ENCODE measurements at places on chromosomes 6 and 20.

DNA sequence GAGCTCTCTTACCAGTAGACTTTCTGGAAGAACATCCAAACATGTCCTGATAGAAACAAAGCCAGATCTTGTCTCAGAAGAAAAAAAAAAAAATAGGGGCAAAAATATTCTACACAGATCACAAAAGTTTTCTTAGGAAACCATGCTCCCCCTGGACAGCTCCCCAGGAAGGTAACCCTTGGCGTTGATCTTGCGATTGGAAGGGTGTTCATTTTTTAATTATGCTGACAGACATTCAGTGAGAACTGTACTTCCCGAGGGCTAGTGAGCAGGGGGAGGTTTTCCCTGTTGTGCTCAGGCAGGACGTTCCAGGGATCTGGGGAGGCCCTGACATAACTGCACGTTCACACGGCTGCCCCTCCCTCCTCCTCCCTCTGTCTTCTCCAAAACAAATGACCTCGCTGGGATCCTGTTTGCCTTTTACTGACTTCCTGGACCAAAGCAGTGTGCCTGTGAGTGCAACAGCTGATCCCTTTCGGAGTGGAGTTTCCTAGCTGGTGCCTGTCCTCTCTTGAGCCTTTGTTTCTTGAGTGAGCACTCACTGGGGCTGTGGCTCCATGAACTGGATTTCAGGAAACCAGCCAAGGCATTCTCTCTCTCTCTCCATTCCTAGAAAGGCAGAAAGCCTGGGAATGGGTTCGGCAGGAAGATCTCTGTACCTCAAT is 46.7 kb downstream of the MARCKS start:
- H3K27ac ChIP-seq = no peak overlapping the region
- no peak overlapping the region for H3K4me3 ChIP-seq
- no peaks in the 10 kb centered on the region for H3K4me1 ChIP-seq
- H3K27me3 ChIP-seq = no peaks in the 10 kb centered on the region

DNA sequence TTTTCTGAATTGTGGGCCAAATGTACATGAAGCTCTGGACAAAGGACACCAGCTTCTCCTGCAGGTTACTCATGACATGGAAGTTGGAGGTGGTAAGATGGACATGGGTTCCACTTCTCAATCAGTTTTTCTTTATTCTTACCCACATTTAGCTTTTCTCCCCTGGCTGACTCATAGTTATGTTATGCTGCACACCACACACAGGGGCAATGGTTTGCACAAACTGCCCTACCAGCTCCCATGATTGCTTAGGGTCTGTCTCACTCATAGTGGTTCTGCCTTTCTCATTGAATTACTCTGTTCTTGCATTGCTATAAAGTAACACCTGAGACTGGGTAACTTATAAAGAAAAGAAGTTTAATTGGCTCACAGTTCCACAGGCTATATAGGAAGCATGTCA is 4.5 kb upstream of the CD109 start:
- no peaks in the 10 kb centered on the region for H3K36me3 ChIP-seq
- no peaks in the 10 kb centered on the region for H3K27me3 ChIP-seq
- no peak for DNase-seq
- no peak overlapping the region for H3K4me3 ChIP-seq

DNA sequence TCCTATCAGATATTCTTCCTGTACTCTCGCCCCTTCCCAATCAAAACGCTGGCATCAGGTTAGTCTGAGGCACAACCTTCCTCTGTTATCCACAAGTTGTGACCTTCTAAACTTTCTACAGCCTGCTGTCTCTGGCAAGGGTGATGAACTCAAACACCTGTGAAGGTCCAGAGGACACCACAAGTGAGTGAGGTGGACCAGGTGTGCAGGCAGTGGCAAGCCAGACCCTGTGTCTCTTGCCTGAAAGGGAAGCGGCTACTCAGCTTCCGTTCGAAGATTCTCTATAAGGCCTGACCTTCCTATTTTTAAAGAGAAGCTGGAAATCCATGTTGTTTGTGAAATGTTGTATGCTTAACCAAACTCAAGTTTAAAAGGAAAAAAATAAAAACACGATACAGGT is 36.8 kb downstream of the GCM1 start:
- H3K4me3 ChIP-seq = no peak overlapping the region
- no peaks in the 10 kb centered on the region for H3K4me1 ChIP-seq
- H3K27me3 ChIP-seq = no peaks in the 10 kb centered on the region

GRCh38 chr6:30061858-30062458 is 893 bp downstream of the POLR1H start:
- H3K36me3 ChIP-seq = no peaks in the 10 kb centered on the region
- H3K4me1 ChIP-seq = peaks cover 6% of the 10 kb centered on the region
- H3K27me3 ChIP-seq = no peaks in the 10 kb centered on the region
- DNase-seq = peak; percentile 12

DNA sequence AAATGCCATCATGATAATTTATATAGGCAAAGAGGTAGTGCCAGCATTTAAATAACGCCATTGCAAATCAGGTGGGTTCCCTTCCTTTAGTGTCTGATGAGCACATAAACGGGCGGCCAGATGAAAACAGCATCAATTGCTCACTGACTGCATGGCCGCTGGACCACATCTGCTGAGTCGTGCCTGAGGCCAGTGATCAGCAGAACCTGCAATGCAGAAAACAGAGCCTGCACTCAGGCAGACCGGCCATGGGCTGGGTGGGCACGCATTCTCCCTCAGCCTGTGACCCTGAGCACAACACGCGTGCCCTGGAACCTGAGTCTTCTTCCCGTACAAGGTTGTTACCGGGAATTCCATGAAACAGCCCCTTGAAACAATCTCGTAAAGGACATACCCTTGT is 144.0 kb upstream of the THBS2 start:
- H3K27ac ChIP-seq = no peak overlapping the region
- no peaks in the 10 kb centered on the region for H3K4me1 ChIP-seq
- no peaks in the 10 kb centered on the region for H3K36me3 ChIP-seq
- H3K27me3 ChIP-seq = no peaks in the 10 kb centered on the region
- DNase-seq = no peak

DNA sequence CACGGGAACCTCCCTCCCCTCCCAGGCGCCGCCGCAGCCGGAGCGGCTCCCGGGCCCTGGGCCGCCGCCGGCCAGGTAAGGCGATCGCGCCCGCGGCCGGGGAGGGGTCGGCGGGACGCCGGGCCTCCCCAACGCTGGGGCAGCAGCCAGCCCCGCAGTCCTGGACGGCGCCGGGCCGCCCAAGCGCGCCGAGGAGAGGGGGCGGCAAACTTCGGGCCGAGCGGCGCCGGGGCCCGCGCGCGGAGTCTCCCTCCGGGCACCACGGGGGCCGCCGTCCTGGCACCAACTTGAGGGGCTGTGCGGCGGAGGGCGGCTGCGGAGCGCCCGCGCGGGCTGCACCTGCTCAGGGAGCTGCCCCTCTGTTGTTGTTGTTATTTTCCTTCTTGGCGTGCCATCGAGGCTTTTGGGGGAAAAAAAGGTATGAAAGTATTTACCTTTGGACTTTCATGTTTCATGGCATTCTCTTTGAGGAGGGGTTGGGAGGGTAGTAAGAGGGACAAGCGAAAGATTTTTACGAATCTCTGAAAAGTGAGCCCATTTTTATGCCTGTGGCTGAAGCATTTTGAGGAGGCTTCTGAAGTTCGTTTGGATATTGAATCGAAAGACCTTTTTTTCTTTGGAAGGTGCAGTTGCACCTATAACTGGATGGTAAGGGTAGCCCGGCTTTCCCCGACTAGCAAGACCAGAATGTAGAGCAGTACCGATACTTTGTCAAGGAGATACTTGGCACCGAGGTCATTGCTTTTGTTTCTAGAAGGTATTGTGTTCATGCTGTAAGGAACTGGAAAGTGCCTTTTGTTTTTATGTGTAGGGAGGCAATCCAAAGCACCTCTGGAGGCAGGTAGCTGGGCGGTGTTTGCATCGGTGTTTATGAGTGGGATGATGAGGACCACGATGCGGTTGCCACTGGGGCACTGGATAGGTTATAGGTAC is at the start of gene RNF182:
Gene RNF182 (plus strand): TSS at position 4 of the 933 bp plus-strand sequence. CDS start 52,168 bp downstream, outside the sequence.
- H3K4me3 ChIP-seq = peak within 1 kb of the TSS; percentile 26
- peaks cover 6% of the 10 kb centered on the region for H3K4me1 ChIP-seq
- H3K27me3 ChIP-seq = peaks cover 4% of the 10 kb centered on the region
- no peaks in the 10 kb centered on the region for H3K36me3 ChIP-seq
- no peak for DNase-seq

- no peak overlapping the region for H3K4me3 ChIP-seq
- H3K4me1 ChIP-seq = no peaks in the 10 kb centered on the region
- no peak for DNase-seq
- no peak overlapping the region for H3K27ac ChIP-seq
- H3K36me3 ChIP-seq = no peaks in the 10 kb centered on the region
Observed at GRCh38 chr6:19289457-19289856, 547.7 kb upstream of the ID4 start.

DNA sequence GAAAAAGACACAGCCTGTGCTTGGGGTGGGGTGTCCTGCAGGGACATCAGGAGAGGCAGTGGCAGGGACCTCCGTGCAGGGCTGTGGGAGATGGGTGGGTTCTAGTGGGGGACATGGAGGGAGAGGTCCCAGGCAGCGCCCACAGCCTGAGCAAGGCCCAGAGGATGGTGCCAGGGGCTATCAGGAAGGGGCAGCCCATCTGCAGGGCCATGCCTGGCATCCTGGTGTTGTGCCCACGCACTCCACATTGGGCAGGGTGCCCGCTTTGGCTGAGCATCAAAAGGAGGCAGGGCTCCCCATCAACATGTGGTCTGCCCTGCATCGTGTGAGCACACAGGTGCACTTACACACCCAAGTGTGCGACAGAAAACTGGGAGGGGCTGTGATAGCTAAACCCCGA is 184.3 kb upstream of the SNX9 start:
- H3K27ac ChIP-seq = no peak overlapping the region
- no peaks in the 10 kb centered on the region for H3K27me3 ChIP-seq
- no peak for DNase-seq
- H3K4me1 ChIP-seq = no peaks in the 10 kb centered on the region
- no peaks in the 10 kb centered on the region for H3K36me3 ChIP-seq

- H3K27ac ChIP-seq = no peak overlapping the region
- no peaks in the 10 kb centered on the region for H3K36me3 ChIP-seq
- no peaks in the 10 kb centered on the region for H3K27me3 ChIP-seq
Observed at GRCh38 chr20:63635431-63636141, 8.7 kb upstream of the GMEB2 start.

DNA sequence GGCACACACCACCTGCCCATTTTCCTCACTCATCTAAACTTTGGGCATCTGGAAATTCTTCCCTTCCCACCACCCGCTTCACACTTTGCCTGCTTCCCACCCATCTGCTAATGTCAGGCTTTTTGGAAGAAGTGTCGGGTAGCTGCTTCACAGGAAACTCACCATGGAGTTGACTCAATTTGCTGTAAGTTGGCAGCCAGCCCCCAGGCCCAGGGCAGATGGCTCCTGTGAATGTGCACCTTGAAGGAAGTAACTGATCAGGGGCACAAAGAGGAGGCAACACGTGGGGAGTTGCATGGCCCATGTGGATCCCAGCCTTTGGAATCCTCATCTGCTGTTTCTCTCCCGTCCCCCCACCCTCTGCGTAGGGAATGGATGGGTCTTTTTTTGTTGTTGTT is 87.3 kb downstream of the PPP1R14C start:
- no peak overlapping the region for H3K4me3 ChIP-seq
- no peak for DNase-seq
- no peaks in the 10 kb centered on the region for H3K36me3 ChIP-seq

GRCh38 chr6:151155095-151155494 is 84.7 kb upstream of the AKAP12 start:
- H3K4me3 ChIP-seq = no peak overlapping the region
- no peaks in the 10 kb centered on the region for H3K27me3 ChIP-seq
- no peak for DNase-seq

DNA sequence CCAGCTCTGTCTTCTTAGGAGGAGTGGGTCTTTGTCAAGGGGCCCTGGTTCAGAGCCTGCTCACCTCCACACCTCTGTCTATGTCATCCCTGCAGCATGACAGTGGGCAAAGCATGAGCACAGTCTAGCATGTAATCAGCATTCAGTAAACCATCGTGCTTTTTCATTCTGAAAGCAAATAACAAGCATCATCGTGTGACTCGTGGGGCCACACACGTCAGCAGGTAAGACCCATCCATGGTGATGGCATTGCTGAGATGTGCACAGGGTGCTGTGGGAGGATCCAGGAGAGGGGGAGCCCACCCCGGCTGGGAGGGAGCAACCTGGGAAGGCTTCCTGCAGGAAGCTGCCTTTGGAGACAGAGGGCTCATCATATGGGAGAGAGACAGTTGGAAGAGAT is 106.7 kb downstream of the TMEM242 start:
- no peak overlapping the region for H3K27ac ChIP-seq
- H3K4me3 ChIP-seq = no peak overlapping the region
- H3K4me1 ChIP-seq = peaks cover 8% of the 10 kb centered on the region
- no peaks in the 10 kb centered on the region for H3K27me3 ChIP-seq
- H3K36me3 ChIP-seq = no peaks in the 10 kb centered on the region

- H3K4me3 ChIP-seq = no peak overlapping the region
- no peaks in the 10 kb centered on the region for H3K4me1 ChIP-seq
- no peak for DNase-seq
- no peaks in the 10 kb centered on the region for H3K36me3 ChIP-seq
Observed at GRCh38 chr20:2124564-2125213, 23.1 kb downstream of the STK35 start.

- H3K27me3 ChIP-seq = no peaks in the 10 kb centered on the region
- peak overlapping the region; percentile 70 for H3K27ac ChIP-seq
- no peaks in the 10 kb centered on the region for H3K36me3 ChIP-seq
- H3K4me1 ChIP-seq = peaks cover 13% of the 10 kb centered on the region
Observed at GRCh38 chr6:134003542-134003951, 48.9 kb downstream of the SLC2A12 start.

DNA sequence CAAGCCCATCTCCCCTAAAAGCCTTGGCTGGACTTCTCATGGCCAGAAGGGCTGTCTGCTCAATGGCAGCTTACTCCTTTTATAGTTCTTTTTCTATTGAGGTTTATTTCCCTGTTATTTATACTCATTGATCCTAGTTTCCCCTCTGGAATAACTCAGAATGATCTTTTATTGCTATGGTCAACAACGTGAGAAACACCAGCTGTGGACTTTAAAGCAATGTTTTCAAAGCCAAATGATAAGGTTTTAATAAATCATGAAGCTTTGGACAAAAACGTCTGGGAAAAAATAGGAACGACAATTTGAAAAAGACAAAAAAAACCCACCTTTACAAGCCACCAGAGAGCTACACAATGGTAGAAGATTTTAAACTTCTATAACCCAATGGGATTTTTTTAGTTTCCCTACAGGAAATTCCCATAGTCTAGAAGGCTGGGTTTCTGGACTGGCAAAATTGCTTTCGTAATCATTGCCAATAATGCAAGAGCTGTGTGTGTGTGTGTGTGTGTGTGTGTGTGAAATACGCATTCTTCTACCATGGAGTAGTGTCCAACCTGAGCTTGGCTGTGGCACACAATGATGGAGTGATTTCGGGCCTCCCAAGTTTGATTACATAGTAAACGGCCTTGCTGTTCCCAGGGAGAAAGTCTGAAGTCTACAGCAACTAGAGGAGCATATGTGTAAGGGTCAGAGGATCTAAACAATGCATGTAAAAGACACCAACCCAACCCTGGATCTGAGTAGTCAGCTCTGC is 396.0 kb downstream of the SYNE1 start:
- no peak overlapping the region for H3K4me3 ChIP-seq
- H3K27ac ChIP-seq = no peak overlapping the region
- no peaks in the 10 kb centered on the region for H3K36me3 ChIP-seq
- no peaks in the 10 kb centered on the region for H3K27me3 ChIP-seq

All from prostate gland (tissue), 2 donors.